ENCODE measurements at places on chromosomes 7 and 10. TPM values are rescaled to one million over a fixed set of nuclear protein-coding genes. Genes with fewer than 3 reads are reported as not detected.

DNA sequence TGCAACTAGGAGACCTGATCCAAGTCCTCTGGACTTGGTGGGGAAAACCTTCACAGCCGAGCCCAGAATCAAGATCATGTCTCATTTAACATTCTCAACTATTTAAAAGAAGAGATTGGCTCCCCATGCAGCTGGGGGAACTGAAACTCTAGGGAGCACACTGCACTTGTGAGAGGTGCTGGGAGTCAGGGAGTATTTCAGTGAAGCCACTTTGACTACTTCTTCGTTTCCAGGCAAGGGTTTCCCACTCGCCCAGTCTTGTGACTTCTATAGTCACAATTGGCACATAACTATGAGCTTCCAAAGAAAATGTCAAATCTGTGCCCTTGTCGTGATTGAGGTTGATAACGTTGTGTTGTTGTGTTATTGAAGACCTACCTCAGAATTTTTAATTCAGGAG lies 62.9 kb downstream of the AKR1B1 start:
- H3K27me3 ChIP-seq = no peaks in the 10 kb centered on the region
- no peak for DNase-seq
- H3K4me1 ChIP-seq = no peaks in the 10 kb centered on the region
- H3K4me3 ChIP-seq = no peak overlapping the region
- no peak overlapping the region for H3K27ac ChIP-seq
- H3K36me3 ChIP-seq = no peaks in the 10 kb centered on the region

DNA sequence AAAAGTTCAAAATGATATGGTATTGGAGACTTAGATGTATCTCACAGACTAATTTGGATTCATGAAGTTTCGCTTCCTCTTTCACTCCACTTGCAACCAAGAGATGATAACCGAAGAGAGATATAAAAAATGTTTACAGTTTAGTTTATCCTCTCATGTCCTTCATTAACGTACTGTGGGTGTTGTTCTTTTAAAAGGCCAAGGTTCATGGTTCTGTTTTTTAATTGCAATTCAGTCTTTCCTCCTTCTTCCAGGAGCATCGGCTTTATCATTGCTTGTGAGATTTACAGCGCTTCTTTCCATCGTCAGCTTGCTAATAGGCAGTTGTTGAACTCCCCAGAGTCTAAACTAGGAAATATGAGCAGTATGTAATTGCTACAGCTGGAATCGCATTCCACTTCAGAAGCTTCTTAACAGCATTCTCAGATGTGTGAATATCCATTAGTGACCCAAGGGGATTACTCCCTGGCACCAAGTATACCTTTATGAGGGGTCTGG lies 75.9 kb upstream of the HGF start:
- H3K4me1 ChIP-seq = no peaks in the 10 kb centered on the region
- H3K36me3 ChIP-seq = no peaks in the 10 kb centered on the region
- H3K27me3 ChIP-seq = no peaks in the 10 kb centered on the region
- H3K27ac ChIP-seq = no peak overlapping the region
- no peak overlapping the region for H3K4me3 ChIP-seq

DNA sequence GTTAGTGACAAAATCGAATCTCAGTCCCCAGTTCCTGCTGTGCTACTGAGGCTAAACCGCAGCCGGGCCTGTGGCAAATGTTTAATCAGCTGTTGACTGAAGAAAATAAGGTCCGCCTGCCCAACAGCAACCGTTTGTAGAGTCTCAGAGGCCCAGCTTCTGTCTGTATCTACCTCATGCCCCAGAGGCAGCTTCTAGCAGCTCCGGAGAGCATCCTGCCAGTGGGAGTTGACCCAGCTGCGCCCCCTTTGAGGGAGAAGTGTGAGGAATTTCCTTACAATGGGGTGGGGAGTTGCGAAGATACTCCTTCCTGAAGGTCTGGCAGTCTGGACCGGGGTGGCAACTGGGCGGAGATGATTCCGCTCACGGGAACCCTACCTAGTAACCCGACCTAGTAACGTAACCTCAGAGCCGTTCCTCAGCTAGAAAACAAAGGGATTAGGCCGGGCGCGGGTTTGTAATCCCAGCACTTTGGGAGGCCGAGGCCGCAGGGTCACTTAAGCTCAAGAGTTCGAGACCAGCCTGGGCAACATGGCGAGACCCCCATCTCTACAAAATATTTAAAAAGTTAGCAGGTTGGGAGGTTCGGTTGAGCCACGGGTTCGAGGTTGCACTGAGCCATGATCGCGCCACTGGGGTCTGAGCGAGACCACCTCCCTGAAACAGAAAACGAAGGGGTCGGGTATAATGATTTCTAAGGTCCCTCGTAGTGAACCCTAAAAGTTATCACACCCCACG lies 846 bp upstream of the ZNF775 start:
- H3K4me3 ChIP-seq = peak overlapping the region; percentile 95
- peak overlapping the region; percentile 92 for H3K27ac ChIP-seq
- no peaks in the 10 kb centered on the region for H3K27me3 ChIP-seq
- H3K4me1 ChIP-seq = peaks cover 28% of the 10 kb centered on the region

- no peak overlapping the region for H3K27ac ChIP-seq
- H3K36me3 ChIP-seq = no peaks in the 10 kb centered on the region
- H3K27me3 ChIP-seq = no peaks in the 10 kb centered on the region
- H3K4me3 ChIP-seq = no peak overlapping the region
Measured at GRCh38 chr7:105794741-105795729, 81.4 kb downstream of the ATXN7L1 start.

GRCh38 chr10:83897626-83898025 lies 241.7 kb upstream of the GHITM start:
- no peak for DNase-seq
- no peak overlapping the region for H3K27ac ChIP-seq
- H3K36me3 ChIP-seq = no peaks in the 10 kb centered on the region
- H3K27me3 ChIP-seq = no peaks in the 10 kb centered on the region

GRCh38 chr10:26556748-26557640 lies 118.9 kb downstream of the APBB1IP start:
- H3K27ac ChIP-seq = no peak overlapping the region
- no peak overlapping the region for H3K4me3 ChIP-seq
- H3K4me1 ChIP-seq = no peaks in the 10 kb centered on the region
- H3K36me3 ChIP-seq = no peaks in the 10 kb centered on the region

DNA sequence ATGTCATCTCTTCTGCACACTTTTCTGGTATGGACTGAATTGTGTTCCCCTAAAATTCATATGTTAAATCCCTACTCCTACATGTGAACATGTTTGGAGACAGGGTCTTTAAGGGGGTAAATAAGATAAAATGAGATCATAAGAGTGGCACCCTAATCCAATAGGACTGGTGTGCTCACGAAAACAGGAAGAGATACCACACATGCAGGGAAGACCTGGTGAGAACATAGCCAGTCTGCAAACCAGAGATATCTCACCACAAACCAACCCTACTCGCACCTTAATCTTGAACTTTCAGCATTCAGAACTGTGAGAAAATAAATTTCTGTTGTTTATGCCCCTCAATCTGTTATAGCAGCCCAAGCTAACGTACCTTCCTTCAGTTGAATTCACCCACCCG lies 51.8 kb downstream of the VWDE start:
- no peak overlapping the region for H3K27ac ChIP-seq
- H3K4me3 ChIP-seq = no peak overlapping the region
- no peak for DNase-seq
- H3K27me3 ChIP-seq = no peaks in the 10 kb centered on the region
- H3K4me1 ChIP-seq = no peaks in the 10 kb centered on the region
- no peaks in the 10 kb centered on the region for H3K36me3 ChIP-seq

DNA sequence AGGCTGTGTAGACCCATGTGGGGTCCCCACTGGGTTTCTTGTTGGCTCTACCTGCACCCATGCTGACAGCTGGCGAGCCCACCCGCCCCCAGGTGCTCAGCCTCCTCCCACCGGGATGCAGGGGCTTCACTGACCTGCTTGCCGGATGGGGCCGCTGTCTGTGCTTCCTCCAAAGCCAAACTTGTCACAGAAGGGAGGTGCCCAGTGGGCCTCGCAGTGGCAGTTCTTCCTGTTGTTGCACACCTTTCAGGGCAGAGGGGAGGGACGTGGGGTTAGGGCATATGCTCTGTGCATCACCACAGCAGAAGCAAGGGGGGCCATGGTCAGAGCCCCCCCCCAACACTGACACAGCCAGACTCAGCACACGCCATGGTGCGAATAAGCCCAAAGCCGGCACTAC lies 146.5 kb downstream of the FANK1 start:
- no peak overlapping the region for H3K27ac ChIP-seq
- no peak for DNase-seq
- H3K27me3 ChIP-seq = no peaks in the 10 kb centered on the region
- no peak overlapping the region for H3K4me3 ChIP-seq
- H3K36me3 ChIP-seq = no peaks in the 10 kb centered on the region

- no peak overlapping the region for H3K4me3 ChIP-seq
- DNase-seq = no peak
- no peaks in the 10 kb centered on the region for H3K27me3 ChIP-seq
- H3K27ac ChIP-seq = peak overlapping the region; percentile 68
- peaks cover 4% of the 10 kb centered on the region for H3K4me1 ChIP-seq
Measured at GRCh38 chr7:2607923-2608904, 23.6 kb upstream of the TTYH3 start.

DNA sequence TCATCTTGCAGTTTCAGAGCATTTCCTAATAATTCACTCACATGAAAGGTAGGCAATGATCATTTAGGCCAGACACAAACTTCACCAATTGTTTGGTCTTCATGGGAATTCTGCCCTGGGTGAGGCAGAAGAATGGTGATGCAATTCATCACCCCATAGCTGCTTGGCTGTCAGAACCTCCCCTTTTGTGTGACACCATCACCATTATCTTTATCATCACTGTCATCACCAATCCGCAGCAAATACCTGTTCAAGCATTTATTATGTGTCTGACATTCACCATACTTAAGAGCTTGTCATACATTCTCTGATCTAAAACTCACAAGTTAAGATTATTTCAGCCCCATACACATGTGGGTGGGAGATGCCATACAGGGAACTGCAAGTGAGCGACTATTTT lies 799.5 kb upstream of the LRRN3 start:
- H3K4me1 ChIP-seq = no peaks in the 10 kb centered on the region
- H3K27me3 ChIP-seq = no peaks in the 10 kb centered on the region
- DNase-seq = no peak
- H3K27ac ChIP-seq = no peak overlapping the region

GRCh38 chr7:32153006-32153405 lies 82.8 kb upstream of the PDE1C start:
- H3K27ac ChIP-seq = no peak overlapping the region
- no peaks in the 10 kb centered on the region for H3K36me3 ChIP-seq
- H3K4me3 ChIP-seq = no peak overlapping the region
- H3K4me1 ChIP-seq = no peaks in the 10 kb centered on the region
- H3K27me3 ChIP-seq = no peaks in the 10 kb centered on the region
- DNase-seq = no peak

- no peaks in the 10 kb centered on the region for H3K27me3 ChIP-seq
- H3K4me3 ChIP-seq = no peak overlapping the region
- H3K27ac ChIP-seq = no peak overlapping the region
- H3K36me3 ChIP-seq = peaks cover 6% of the 10 kb centered on the region
- DNase-seq = no peak
Measured at GRCh38 chr7:111521660-111522059, 40.6 kb downstream of the IMMP2L start.

DNA sequence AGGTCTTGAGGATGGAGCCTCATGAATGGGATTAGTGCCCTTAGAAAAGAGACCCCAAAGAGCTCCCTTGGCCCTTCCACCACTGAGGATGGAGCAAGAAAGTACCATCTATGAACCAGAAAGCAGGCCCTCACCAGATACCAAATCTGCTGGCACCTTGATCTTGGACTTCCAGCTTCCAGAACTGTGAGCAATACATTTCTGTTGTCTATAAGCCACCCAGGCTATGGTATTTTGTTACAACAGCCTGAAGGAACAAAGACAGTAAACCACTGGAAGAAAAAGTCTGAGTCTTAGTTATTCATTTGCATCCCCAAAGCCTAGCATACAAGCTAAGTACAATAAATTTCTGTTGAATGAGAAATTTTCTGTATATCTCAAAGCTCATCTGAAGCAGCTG lies 37.9 kb upstream of the TNS3 start:
- no peaks in the 10 kb centered on the region for H3K36me3 ChIP-seq
- no peaks in the 10 kb centered on the region for H3K4me1 ChIP-seq
- no peak for DNase-seq
- no peak overlapping the region for H3K27ac ChIP-seq
- H3K27me3 ChIP-seq = no peaks in the 10 kb centered on the region
- H3K4me3 ChIP-seq = no peak overlapping the region

DNA sequence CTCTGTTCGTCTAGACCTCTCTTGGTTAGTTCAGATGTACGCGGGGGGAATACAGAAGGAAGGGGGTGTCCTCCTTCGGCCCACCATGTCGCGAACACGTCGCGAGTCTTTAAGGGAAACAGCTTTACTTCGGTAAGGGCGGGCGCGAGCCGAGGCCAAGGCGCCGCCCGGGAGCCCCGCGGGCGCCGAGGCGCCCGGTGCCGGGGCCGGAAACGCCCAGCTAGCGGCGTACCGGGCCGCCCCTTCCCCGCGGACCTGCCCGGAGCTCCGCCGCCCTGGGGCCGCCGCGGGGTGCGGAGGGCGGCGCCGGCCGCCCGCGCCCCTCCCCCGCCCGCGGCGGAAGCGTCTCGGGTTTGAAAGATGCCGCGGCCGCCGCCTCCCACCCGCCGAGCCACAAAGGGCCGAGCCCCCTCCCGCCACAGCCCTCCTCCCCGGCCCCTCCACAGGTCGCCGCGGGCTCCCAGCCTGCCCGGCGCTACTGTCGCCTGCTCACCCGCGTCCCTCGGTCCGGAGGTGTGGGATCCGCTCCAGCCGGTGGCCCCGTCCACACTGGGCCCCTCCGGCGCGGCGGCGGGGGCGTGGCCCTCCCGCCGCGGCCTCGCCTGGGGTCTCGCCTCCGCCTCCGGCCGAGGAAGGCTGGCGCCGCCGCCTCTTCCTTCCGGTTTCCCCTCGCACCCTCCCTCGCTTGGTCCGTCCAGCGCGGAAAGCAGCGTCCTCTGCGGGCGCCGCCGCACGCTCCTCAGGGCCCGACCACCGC lies at the start of gene KBTBD2:
Gene KBTBD2, minus strand, starts transcription at position 718 of the 757 bp plus-strand sequence. CDS start 12,156 bp downstream, outside the sequence.
- H3K4me3 ChIP-seq = peak within 1 kb of the TSS; percentile 92
- no peaks in the 10 kb centered on the region for H3K27me3 ChIP-seq
- H3K36me3 ChIP-seq = no peaks in the 10 kb centered on the region
- H3K4me1 ChIP-seq = peaks cover 40% of the 10 kb centered on the region
- peak; percentile 94 for DNase-seq

DNA sequence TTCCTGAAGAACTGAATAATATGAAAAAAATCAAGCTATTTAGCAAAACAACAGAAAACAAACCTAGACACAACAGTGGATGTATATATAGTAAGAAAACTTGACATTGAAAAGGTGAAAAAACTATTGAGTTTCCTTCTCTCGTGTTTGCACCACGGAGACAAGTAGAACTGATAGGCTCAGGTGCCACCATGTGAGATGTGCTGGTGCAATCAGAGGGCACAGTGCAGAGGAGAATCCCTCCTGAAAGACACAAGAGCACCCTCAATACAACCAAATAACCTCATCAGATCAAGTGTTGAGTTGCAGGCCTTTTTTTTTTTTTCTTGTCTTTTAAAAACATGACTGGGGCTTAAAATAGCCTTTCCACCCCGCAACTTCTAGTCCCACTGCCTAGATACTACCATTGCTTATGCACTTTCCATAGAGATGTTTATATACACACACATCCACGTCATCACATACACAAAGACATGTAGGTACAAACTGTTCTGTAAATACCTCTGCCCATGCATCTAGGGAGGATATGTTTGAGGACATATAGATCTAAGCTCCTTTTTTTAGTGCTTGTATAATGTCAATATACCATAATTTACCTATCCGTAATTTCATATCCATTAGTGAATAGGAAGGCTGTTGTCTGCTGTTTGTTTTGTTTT lies 54.1 kb downstream of the UBE2H start:
- H3K36me3 ChIP-seq = peaks cover 18% of the 10 kb centered on the region
- no peaks in the 10 kb centered on the region for H3K27me3 ChIP-seq
- H3K4me1 ChIP-seq = peaks cover 67% of the 10 kb centered on the region
- DNase-seq = no peak
- H3K4me3 ChIP-seq = no peak overlapping the region

Gene PKD2L1
- not detected for polyA plus RNA-seq

Gene CRYGN
- not detected for polyA plus RNA-seq

Gene RARRES2
- polyA plus RNA-seq = 7.7 TPM

Gene TCAF2
- 0.58 TPM for polyA plus RNA-seq

Gene NODAL
- 0.10 TPM for polyA plus RNA-seq

Gene ZNF467
- 1.2 TPM for polyA plus RNA-seq

Gene PDZD7
- polyA plus RNA-seq = 0.06 TPM

Gene CHRM2
- polyA plus RNA-seq = not detected

Data from psoas muscle (tissue), 8 donors.